ENCODE measurements at places on chromosomes 4 and X.
A peak's percentile ranks its signal among the peaks of the same experiment; 100 is the strongest.

DNA sequence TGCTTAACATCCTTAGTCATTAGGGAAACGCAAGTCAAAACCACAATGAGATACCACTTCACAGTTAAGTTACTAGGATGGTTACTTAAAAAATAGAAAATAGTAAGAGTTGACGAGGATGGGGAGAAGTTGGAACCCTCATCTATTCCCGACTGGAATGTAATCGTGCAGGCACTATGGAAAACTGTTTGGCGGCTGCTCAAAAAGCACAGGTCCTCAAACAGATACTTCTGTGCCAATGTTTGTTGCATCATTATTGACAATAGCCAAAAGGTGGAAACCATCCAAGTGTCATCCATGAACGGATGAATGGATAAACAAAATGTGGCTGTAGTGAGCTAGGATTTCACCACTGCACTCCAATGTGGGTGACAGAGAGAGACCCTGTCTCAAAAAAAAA lies 11.7 kb downstream of the CTAG1B start:
- peak; percentile 2 for DNase-seq

DNA sequence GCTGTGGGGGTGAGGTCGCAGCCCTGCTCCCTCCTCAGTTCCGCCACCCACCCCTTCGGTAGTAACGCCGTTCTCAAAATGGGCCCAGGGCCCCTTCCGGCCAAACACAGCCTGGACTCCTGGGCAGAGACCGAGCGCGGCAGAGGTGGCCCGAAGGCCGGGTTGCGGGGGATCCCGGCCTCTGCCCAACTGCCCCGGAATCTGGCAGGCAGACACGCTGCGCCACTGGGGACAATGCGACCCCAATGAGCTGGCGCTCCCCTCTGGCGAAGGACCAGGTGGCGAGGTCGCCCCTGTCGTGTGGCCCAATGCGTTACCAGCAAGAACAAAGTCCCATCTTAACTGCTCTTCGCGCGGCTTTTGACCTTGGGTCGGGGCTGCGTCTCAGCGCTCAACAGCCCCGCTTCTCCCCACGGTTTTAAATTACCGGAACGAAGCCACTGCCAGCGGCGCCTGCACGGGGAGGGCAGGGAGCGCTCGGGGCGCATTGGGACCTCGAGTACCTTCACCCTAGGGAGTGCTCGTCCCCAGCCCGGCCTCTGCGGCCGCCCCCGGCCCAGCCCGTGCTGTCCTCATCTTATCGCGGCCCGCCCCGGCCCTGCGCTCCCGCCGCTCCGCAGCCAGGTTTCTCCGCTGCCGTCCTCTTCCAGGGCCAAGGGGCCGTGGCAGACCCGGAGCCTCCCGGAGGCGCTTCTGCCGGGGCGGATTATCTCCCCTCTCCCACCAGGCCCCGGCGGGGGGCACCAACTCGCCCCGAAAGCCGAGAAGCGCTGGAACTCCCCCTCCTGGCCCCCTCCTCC lies 22.2 kb upstream of the HMX1 start:
- DNase-seq: no peak

DNA sequence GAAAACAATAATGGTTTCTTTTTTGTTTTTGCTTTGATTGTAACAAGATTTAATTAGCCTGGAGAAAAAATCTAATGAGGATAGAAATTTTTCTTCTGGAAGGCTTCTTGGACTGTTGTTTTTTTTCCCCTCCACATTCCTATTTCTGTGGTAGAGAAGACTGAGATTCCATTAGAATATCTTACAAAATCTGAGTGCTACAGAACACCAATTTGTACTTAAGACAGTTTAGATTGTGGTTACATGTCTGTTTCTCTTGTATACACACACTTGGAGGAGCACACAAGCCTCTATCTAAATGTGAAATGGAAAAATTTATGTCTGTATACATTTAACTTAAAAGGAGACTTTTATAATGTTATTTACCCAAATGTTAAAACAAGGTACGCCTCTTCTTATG lies 176.9 kb upstream of the ARSJ start:
- DNase-seq: no peak

DNA sequence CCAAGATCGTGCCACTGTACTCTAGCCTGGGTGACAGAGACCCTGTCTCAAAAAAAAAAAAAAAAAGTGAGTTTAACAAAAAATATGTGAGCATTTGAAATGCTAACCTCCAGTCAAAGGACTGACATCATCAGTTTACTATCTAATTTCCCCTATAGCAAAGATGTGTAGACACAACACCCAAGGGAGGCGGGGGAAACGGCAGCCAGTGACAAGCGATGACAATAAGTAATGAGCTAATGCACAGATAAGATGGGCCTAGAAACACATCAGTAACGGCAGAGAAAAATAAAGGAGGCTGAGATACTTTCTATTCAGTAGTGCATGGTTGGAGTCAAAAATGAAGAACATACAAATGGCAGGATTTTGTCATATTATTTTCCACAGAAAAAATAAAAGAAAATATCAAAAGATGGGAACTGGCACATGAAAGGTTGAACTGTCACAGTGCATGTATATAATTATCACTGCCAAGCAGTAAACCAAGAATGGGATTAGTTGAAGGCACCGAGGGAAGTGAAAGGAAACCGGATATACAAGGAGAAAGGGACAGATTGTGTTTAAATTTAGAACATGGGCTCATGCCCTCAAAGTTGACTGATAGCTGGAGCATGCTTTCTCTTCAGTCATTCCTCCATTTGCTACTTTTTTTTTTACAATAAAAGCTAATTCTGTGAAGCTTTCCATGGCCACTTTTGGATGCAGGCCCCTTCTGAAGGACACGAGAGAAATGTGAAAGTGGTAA lies 41.8 kb downstream of the IGFBP7 start:
- DNase-seq: no peak

DNA sequence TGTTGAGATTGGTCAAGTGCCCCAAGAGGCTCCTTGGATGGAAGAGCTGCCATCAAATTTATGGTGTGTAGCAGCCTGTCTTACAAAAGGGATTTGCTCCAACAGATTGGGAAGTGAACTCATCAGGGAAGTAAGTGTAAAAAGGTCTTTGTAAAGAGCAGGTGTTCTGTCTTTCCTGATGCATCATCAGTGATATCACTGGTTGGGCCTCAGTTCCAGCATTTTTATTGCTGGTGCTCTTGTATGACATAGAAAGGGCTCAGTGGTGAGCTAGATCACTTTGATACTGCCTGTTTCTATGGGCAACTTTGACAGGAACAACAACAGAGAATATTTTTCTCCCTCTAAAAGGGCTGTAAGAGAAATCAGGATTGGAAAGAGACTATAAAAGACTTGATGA lies 8.7 kb upstream of the GABRE start:
- no peak for DNase-seq

GRCh38 chrX:31038575-31039326 lies 33.1 kb downstream of the FTHL17 start:
- no peak for DNase-seq

DNA sequence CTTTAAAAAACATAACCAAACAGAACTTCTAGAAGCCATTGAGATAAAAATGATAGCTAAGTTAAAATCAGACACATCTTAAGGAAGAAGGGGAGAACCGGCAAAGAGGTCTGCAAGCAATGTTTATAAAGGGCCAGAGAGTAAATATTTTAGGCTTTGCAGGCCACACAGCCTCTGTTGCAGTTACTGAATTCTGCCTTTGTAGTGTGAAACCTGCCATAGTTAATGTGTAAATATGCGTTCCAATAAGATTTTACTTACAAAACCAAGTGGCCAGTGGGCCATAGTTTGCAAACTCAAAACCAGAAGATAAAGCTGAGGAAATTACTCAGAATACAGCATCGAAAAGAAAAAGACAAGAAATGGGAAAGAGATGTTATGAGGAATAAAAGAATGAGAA lies 33.6 kb downstream of the CHM start:
- DNase-seq: no peak

DNA sequence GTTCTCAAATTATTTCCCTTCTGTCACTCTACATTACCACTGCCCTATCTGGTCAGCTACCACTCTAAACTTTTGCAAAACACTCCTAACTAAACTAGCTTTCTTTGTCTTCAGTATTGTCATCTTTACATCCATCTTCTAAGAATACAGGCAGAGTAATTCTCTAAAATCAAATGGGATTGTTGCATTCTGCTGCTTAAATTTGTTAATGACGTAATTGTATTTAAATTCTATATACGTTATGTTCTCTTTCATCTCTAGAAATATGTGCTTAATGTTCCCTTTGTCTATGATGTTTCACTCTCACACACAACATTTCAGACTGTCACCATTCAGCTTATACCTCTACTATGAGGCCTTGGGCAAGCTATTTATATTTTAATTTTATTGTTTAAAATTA lies 1041.1 kb upstream of the POU3F4 start:
- DNase-seq: no peak

GRCh38 chr4:113978561-113979147 lies 793 bp downstream of the ARSJ start:
- DNase-seq: no peak

DNA sequence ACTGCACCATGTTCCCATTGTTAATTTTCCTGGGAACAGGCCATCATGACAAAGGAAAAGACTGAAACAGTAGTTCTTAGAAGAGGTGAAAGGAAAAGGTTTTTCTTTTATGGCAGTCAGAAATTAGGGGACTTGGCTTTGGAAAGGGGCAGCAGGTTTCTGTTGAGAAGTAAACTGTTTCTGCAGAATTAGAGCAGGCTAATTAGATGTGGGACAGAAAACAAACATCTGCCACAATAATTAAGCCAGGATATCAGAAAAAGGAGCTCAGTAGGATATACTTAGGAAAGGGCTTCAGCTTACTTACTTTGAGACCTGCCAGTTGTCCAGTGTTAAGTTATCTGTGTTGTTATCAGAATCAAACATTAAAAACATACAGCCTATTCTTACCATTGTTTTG lies 36.7 kb upstream of the STPG2 start:
- no peak for DNase-seq

DNA sequence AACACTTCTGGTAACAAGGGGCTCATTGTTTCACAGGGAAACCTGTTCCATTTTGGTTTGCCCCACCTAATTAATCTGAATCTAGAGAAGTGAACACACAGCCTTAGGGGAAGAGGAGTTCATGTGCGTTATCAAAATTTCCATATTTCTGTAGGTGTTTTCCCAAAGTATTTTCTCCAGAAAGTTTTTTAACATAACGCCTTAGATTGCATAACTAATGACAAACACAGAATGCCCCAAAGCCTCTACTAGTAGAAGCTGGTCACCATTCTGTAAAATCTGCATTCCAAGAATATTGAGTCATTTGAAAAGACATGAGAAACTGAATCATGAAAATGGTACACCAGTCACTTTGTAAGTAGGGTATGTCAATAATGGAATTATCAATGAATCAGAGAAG lies 41.1 kb downstream of the IL13RA2 start:
- DNase-seq: no peak

DNA sequence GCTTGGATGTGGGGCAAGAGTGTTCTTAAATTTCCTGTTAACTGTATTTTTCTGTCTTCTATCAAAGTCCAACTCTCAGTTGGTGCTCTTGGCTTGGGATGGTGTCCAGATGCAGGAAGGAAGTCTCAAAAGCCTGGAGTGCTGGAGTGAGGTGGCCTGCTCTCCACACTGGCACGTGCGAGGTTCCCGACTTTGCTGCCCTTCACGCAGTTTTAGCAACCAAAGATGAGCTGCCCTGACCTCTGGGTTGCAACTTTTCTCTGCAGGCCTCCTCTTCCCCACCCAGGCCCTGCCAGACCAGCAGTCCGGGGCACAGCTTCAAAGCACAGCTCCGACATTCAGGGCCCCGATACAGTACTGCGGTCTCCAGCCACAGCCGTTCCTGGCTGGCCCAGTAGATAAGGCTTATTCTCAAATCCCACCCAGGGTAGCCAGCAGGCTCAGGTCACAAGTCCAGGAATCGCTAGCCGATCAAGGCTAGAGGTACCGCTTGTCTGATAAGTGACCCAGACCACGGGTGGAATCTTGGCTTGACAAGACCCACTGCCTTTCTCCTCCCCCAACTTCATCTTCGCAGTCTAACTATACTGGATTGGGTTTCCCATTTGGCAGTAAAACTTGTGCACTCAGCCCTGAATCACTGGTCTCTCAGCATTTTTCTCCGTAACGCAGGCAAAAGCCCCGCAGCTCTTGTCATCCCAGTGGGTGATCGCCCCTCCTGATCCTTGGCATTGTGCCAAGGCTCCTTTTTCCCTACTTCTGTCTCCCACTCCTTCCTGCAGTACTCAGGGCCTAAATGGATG lies 21.8 kb upstream of the JADE1 start:
- no peak for DNase-seq

- no peak for DNase-seq
Observed at GRCh38 chr4:169266661-169267060, 4.1 kb downstream of the SH3RF1 start.

All from NCI-H774 (cell line).